ENCODE measurements at places on chromosomes 1 and 21.

DNA sequence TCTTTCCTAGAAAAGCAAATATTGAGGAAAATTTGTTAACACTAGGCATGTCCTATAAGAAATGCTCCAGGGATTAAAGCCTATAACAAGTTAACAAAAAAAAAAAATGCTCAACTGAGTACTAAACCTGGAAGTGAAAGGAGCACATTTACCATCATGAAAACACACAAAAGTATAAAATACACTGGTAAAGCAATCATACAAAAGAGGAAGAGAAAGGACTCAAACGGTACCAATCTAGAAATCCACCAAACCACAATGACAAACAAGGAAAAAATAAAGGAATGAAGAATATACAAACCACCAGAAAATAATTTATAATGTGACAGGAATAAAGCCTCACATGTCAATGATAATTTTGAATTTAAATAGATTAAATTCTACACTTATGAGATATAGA lies 21.2 kb downstream of the CD1E start:
- DNase-seq: no peak

DNA sequence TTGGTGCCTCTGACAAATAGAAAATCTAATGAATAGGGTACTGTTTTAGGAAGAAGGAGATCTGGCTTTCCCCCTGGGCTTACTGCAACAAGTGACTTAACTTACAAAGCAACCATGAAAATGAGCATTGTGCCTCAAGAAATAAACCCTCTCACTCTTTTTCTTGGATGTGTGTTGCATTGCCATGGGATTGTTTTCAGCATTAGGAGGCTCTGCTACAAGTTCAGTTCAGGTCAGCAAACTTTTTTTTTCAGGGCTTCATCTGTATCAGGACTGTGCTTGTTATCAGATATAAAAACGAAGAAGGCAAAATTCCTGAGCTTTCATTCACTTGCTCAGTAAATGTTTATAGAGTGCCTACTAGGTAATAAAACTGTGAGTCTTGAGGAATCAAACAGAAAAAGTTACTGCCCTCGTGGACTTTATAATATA lies 37.8 kb upstream of the DOCK7 start:
- no peak for DNase-seq

DNA sequence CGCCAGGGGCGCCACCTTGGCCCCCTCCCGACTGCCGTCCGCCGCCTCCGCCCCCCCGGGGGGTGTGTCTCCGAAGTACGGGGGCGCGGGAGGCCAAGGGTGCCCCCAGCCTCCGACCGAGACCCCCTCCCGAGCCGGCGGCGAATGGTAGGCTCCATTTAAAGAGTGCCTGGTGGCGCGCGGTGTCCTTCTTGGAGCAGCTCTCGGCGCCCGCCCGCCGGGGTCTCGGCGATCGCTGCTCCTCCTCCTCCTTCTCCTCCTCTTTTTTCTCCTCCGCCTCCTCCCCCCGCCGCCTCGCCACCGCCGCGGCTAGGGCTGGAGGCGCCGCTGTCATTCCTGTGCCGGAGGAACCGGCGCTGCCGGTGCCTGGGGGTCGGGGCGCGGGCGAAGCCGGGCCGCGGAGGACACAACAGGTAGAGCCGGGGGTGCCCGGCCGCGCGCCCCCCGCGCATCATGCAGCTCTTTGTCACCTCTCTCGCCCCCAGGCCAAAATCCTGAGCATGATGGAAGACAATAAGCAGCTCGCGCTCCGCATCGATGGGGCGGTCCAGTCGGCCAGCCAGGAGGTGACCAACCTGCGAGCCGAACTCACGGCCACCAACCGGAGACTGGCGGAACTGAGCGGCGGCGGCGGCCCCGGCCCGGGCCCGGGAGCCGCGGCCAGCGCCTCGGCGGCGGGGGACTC lies at the start of gene KAZN:
Gene KAZN (plus strand): TSS at position 188 of the 685 bp plus-strand sequence.
- peak; percentile 91 for DNase-seq

DNA sequence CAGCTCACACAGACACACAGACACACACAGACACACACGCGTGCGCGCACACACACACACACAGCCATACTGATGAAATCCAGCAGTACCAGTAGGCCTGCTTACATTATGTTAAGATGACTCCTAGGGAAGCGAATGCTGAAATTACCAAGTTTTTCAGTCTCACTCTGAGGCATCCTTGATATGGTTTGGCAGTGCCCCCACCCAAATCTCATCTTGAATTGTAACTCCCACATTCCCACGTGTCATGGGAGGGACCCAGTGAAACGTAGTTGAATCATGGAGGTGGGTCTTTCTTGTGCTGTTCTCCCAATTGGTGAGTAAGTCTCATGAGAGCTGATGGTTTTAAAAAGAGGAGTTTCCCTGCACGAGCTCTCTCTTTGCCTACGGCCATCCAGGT lies 64.1 kb downstream of the TIAM1 start:
- no peak for DNase-seq

DNA sequence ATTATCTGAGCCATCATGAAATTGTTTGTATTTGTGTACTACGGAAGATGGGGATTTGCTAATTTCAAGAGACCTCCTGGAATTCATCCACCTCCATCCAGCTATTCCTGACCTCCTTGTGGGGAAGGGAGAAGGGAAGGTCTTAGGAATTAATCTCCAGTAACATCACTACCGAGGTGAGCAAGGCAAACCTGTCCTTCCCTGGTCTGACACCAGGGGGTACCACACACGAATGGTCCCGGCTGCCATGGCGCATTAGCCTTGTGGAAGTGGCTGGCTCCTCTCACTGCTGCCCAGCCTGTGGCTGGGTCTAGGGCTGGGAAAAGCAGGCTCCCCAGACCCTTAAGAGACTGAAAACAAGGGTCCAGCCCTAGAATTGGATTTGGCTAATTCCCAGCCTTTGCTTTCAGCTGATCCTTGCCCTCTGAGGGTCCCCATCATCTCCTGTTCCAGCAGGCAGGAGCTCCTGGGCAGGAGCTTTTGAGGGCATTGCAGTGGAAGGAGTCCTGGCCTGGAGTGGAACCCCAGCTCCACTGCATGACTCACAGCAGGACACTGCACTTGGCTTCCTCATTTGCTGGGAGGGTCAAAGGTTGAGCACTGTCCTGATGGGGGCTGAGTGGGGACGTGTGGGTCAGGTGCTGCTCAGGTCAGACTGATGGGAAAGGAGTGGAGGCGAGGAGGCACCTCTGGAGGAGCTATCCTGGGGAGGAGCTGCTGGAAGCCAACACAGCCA lies 34.8 kb downstream of the RIMS3 start:
- peak; percentile 58 for DNase-seq

- DNase-seq: no peak
These were observed 333.4 kb downstream of the ASTN1 start for GRCh38 chr1:176831150-176831549.
